Caco-2 (cell line): ENCODE measurements at places on chromosomes 16 and 17.
A peak's percentile ranks its signal among the peaks of the same experiment; 100 is the strongest.

- DNase-seq = no peak
Measured at GRCh38 chr16:89019511-89019910, 42.5 kb upstream of the CBFA2T3 start.

GRCh38 chr17:49054342-49055092 lies 57.3 kb downstream of the IGF2BP1 start:
- DNase-seq = no peak

GRCh38 chr17:6514371-6514770 lies 42.0 kb downstream of the PITPNM3 start:
- DNase-seq = no peak

DNA sequence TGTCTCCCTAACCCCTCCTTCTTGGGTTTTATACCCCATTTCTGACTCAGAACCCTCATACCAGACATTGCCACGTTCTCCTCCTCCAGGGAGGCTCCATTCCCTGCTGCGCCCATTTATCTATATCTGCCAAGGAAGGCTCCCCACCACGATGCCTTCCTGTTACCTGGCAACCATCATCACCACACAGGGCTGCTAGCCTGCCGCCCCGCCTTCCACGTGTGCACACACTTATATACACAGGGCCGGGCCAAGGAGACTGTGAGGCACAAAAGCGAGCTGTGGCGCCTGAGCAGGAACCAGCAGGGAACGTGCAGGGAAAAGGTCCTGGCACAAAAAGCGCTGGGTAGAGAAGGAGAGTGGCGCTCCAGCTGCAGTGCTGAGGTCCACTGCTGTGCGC lies 261.8 kb downstream of the CBLN1 start:
- DNase-seq = no peak

- no peak for DNase-seq
Measured at GRCh38 chr17:60926466-60927183, 249.0 kb downstream of the BCAS3 start.

DNA sequence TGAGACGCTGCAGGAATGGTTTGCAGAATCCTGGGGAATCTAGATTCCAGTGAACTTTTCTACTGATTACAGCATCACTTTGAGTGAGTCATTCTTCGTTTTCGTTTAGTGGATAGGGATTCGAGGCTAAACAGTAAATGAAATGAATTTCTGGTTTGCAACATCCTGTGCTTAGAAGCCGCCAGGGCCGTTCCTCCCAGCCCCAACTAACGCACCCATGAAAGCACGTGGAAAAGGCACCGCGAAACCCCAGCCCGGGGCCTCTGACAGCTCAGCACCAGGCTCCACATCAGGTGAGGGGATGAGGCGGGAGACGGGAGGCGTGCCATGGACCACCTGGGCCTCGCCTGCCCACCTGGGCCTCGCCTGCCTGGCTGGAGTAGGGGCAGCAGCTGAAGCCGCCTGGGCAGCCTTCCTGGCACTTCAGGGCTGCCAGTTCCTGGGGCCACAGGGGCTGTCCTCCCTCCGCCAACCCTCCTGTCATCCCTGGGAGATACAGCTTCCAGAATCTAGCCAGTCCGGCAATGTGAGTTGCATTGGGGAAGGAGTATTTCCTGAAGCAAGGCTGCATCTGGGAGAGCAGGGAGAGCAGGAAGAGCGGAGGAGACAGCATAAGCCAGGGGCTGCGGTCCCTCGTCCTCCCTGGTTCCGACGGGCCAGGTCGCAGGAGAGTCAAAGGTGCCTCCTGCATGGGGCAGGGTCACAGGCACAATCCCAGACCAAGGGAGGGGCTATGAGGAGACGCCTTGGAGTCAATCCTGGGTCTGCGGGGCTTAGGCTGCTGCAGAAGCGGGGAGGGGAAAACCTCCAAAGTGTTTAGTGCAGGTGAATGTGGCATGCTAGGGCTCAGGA lies 78.4 kb downstream of the RPH3AL start:
- peak; percentile 25 for DNase-seq

GRCh38 chr17:560432-560873 lies 154.2 kb downstream of the VPS53 start:
- DNase-seq = no peak

DNA sequence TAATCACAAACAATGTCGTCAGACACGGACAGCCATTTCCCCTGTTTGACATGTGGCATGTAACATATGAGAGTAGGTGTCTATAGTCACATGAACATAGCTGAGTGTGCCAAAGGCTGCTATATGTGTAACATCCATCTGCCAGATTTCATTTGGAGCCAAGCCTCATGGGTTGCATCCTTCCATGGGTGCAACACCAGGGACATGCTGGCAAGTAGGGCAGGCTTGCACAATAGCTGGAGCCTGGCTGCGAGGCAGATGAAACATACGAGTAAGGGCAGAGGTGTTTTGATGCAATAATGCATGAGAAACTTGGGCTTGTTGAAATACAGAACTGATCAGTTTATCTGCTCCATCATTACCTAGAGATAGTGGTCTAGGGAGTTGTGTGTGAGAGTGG lies 9.0 kb upstream of the ZNF689 start:
- no peak for DNase-seq

DNA sequence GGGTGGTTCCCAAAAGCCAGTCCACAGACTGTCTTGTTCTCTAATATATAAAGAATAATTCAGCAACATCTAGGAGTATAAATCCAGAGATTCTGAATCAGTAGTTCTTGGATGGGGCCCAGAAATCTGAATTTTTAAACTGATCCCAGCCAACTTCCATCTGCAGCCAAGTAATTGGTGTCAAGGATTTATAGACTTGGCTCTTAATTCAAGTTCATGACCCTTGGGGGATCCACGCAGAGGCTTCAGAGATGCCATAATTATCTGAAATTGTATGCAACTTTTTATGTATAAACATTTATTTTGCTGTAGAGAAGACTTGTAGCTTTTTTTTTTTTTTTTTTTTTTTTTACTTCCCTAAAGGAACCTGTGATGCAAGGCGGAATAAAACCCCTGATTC lies 60.6 kb downstream of the HLF start:
- DNase-seq = no peak

DNA sequence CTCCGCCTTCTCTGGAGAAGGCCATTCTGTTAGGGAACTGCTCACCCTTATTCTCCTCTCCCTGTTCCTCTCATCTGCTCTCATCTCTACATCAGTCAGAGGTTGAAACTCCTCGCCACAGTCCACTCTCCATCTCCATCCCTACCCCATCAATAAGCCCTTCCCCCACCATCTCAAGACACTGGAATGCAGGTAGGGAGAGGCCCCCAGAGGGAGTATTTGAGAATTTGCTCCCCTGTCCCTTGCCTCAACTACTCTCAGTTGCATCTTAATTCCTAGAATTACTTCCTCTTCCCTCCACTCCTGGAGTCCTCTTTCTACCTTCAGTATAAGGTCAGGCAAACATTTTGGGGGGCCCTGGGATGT lies 2.0 kb upstream of the AATF start:
- no peak for DNase-seq

- no peak for DNase-seq
Measured at GRCh38 chr17:17820046-17820445, 16.7 kb downstream of the SREBF1 start.

DNA sequence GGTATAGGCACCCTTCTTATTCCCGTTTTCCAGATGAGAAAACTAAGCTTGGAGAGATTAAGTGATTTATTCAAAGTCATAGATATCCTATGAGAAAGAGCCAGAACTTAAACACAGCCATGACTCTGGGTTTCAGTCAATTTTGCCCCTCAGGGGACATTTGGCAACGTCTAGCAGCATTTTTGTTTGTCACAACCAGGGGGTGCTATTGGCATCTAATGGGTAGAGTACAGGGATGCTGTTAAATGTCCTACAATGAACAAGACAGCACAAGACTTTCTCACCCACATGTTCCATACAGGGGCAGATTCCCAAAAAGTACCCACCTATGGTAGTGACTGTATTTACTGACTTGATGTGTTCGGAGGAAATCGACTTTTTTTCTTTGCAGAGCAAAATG lies 4.8 kb upstream of the SHISA9 start:
- DNase-seq = peak; percentile 43

- DNase-seq = peak; percentile 39
Measured at GRCh38 chr16:57252148-57252721, 7.2 kb downstream of the ARL2BP start.

DNA sequence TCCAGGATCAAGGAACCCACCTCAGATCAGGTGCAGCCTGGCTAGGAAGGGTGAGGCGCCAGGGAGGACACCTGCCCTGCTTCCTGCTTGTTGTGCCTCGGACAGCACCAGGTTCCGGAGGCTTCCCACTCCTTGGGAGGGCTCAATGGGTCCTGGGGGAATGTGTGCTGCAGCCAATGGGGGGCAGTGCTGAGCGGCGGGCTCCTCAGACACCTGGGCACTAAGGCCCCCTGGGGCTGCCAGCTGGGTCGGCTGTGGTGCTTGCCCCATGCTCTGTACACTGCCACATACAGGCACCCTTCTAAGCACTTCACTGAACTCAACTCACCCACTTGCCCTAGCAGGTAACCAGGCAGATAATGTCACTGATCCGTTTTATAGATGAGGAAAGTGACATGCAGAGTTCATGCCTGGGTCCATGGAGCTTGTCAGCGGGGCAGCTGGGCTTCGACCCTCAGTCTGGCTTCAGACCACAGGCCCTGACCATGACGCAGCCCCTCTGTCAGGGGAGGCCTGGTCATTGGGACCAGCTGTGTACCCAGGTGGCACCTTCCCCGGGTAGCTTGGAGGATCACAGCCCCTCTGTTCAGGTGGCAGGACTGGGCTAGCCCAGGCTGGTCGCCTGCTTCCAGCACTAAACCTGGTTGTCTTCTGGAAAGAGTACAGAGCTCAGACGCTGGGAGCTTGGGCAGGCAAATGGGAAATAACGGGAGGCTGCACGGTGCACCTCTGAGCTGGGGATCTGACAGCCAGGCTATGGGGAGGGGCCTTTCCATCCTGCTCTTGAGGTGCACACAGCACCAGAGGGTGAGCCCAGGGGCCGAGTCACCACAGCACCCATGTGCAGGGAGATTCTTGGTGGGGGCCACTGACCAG lies 8.2 kb downstream of the FN3K start:
- DNase-seq = no peak

GRCh38 chr16:17509194-17509593 lies 38.4 kb upstream of the XYLT1 start:
- peak; percentile 53 for DNase-seq

DNA sequence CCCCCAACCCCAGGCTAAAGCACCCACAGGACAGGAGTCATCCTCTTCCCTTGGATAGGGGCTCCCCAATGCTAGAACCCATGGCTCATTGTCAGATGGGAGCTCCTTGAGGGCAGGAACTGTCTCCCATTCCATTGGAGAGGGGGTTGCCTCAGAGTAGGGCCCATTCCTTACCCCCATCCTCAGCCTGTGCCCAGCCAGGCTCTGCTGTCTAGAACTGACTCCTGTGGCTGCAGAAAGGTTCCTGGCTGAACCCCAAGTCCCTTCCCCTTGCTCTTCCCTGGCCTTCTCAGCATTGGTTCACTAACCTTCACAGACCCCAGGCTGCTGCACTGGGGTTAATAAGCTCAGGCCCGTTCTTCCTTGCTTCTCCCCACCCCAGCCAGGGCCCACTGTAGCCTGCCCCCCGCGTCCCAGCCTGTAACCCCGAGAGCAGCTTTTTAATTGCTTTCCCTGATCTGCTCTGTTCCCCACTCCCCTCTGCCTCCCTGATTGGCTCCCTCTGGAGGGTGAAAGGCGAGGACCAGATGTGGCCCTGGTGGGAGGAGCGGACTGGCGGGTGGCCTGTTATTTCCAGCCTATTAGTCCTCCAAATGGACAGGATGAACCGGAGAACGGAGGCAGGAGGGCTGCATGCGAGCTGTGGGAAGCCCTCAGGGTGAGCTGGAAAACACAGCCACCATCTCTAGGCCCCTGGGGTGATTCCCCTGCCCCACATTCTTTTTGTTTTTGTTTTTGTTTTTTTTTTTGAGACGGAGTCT lies 6.0 kb upstream of the GFAP start:
- peak; percentile 22 for DNase-seq

GRCh38 chr16:11191665-11192064 lies 64.3 kb downstream of the SOCS1 start:
- no peak for DNase-seq

DNA sequence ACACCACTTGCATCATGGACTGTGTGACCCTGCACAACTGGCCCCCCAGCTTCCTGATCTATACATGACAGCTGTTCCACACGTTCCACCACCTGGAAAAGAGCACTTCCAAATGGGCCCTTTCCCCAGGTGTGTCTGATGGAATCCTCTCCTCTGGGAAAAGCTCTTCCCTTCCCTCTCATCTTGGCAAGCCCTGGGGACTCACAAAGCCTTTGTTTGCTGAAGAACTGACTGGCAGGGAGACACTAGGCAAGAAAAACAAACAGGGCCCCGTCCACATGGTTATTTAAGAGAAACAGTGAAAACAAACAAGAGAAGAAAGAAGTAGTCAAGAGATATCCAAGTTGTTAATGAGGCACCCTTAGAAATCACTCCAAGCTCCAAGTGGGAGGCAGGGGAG lies 52.6 kb downstream of the C16orf95 start:
- no peak for DNase-seq

DNA sequence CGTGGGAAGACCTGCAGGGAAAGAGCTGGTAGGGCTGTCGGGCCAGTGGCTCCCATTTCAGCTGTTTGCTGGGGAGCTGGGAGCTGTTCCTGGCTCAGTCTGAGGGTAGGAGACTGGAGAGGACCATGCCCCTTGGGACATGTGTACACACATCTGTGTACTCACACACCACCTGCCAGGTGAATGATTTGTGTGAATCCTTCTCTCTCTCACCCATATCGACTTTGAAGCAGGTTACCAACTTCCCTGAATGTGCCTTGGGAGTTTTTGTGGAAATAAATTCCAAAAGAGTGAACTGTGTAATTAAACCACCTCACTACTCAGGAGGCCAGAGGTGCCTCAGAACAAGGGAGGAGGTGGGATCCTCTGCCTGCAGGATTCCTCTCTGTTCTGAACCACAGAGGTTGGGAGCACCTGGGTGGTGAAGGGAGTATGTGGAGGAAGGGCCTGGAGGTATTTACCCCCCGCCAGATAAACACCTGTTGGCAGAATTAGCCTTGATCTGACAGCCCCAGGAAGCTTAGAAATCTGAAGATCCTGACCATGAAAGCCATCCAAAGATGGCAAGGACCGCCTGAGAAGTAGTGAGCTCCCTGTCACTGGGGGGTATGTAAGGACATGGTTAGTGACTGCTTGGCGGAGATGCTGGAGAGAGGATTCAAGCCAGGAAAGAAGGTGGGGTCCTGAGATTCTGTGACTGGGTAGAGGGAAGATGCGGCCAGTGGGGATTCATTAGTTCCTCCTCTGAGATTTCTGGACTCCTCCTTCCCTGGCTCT lies 3.3 kb downstream of the ABCC3 start:
- no peak for DNase-seq

DNA sequence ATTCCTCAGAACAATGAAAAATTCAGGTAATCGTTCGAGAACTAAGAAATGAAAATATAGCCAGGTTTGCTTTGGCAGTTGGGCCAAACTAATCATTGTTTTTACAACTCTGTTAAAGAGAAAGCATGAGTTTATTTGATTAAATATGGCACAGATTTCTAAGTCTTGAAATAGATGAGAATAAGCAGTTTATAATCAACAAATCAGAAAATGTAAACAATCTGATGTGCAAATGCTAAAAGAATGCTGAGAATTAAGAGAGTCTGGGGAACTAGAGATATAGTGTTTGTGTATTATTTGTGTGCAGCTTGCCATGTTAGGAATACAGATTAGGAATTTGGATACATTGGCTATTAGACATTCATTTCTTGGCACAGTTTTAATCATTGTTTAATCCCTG lies 212.5 kb downstream of the TANC2 start:
- DNase-seq = no peak
